ENCODE measurements at places on chromosomes 3 and 15.

- peak; percentile 32 for DNase-seq
Measured at GRCh38 chr15:98651036-98651481, 2.7 kb downstream of the IGF1R start.

DNA sequence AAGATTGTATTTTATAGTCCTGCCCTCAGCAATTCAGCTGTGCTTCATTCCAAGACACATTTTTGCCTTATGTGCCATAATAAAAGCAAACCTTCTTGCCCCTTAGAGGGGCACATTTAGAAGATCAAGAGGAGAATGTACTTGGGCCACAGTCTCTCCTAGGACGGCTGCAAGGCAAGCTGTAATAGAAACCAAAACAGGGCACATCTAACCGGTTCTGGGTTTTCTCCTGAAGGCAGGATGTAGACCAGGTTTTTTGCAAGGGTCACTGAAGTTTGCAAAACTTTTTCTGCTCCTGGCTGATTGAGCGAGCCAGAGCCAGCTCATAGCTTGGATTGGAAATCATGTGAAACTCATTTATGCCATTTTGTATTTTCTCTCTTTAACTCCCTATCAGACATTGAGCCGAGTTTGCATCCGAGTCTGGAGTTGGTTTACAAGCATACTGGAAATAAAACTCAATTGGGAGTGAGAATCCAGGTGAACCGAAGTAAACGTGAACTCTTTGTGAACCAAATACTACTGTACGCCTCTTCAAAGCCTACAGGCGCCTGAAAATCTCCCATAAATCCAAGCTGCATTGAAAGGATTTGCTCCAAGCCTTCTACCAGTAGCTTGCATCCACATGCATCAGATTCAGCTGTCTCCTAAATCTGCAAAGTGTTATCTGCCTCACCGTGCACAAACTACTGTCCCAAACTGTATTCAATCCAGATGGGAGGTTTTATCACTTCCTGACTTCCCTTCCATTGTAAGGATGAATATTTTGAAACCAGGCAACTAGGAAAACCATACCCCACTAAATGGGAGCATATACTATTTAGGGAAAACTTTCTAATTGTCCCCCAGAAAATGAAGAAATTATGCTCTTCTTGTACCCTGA, 60.9 kb upstream of the TSC22D2 start:
- no peak for DNase-seq

DNA sequence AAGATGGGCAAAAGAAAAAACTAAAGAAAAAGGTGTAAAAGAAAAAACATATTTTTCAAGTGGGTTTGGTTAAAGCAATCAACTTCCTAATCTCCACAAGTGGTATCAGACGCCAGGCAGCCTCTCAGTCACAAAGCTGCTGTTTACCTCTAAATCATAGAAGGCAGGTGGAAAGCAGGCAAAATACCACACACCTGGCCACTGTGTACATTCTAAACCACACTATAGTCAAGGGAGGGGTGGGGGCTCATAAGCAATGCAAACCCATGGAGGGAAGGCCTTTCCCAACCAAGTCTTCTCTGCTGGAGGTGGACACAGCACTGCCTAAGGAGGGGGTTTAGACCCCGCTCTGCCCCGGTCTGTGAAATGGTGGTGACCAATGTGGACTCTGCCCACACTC, 50.4 kb downstream of the MCF2L2 start:
- DNase-seq, result no peak

- no peak for DNase-seq
Measured at GRCh38 chr3:155745795-155746550, 1.1 kb upstream of the PLCH1 start.

- DNase-seq, result no peak
Measured at GRCh38 chr3:196948442-196949284, 6.3 kb upstream of the NCBP2 start.

DNA sequence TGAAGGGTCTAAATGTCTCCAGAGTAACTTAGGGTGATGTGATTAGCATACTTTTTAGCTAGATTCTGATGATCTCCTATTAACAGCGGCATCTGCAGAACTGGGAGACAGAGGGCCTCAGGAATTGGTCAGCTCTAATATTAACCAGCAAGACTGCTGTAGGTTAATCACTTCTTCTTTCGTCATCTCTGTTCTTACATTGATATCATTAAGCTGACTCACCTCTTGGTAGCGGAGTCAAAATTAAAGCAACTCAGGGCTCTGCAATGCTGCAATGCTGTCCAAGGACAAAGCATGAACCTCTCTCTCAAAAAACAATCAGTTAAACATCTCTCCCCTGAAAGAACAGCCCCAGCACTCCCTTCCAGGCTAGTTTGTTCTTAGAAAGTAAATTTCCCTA, 57.5 kb upstream of the TRA2B start:
- no peak for DNase-seq

- DNase-seq, result no peak
Measured at GRCh38 chr3:7305561-7305960, 444.6 kb downstream of the GRM7 start.

DNA sequence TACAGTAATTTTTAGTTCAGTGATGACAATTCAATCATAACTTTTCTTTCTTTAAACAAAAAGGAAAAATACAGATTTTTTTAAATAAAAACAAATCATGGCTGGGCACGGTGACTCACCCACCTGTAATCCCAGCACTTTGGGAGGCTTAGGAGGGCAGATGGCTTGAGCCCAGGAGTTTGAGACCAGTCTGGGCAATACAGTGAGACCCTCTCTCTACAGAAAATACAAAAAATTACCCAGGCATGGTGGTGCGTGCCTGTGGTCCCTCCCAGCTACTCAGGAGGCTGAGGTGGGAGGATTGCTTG, 25.6 kb upstream of the ATG7 start:
- DNase-seq, result no peak

DNA sequence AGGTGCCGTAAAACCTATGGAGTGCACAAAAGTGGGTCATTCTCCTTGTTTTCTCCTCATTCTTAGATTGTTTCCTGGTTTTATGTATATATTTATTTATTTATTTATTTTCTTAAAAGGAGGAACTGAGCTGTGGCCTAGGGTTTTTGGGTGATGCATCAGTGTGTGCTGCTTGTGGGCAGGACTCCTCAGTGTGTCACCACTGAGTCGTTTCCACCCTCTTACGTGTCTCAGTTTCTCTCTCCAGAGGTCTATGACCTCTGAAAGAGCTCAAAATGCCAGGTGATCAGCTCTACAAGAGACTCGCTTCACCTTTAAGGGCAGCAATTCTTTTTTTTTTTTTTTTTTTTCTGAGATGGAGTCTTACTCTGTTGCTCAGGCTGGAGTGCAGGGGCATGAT, 72.9 kb downstream of the CD200 start:
- no peak for DNase-seq

- no peak for DNase-seq
Measured at GRCh38 chr3:126022741-126023359, 53.9 kb downstream of the ROPN1B start.

GRCh38 chr3:150203273-150203672, 204.8 kb upstream of the TSC22D2 start:
- DNase-seq, result no peak

DNA sequence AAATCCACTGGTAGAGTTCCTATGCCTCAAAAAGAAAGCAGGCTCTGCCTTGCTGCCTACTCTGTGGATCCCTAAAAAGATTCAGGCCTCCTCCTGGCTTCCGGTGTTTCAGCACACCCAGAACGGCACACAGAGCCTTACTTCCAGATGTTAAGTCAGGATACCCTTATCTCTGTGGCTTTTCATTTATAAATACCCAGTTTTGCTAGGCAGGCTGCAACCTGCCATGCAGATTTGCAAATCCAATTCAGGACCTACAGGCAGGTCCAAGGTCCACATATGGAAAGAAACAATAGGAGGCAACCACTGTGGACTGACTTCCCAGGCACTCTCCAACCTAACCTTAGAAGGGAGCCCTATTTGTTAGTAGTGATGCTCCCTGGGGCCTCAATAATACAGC, 30.7 kb downstream of the EFL1 start:
- DNase-seq, result no peak
